ENCODE measurements at places on chromosomes 5 and 9.

DNA sequence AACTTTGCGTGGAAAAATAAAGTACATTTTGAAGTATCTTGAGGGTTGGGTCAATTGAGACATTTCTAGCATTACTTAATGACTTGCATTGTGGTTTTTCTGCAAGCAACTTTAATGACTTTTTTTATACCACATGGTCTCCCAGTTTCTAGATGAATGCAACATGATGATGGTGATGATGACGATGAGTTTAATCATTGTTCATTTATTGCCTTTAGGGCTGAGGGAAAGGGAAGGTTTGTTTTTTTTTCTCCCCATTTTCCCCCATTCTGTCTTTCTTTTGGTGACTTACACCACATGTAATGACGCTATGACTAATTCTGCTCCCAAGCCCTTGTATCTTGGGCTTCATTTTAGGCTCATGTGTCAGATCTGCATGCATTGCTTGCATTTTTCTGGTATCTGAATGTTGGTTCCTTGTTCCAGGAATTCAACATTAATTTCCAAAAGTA is 57.7 kb upstream of the NXNL2 start:
- no peak for DNase-seq

DNA sequence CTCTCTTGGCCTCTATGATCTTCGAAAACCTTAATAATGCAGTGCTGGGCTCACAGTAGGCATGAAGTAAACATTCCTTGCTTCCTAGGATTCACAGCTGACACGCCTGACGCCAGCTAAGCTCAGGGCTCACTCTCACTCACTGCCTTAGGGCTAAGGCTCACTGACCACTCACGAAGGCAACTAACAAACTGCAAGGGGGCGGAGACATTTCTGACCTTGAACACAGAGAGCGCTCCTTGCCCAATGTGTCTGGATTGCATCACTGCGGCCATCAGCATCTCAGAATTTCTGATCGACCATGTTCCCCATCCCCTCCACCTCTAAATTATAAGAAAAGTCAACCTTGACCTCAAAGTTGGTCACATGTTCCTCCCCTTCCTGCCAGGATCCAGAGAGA is 372.6 kb downstream of the EBF1 start:
- DNase-seq = no peak

DNA sequence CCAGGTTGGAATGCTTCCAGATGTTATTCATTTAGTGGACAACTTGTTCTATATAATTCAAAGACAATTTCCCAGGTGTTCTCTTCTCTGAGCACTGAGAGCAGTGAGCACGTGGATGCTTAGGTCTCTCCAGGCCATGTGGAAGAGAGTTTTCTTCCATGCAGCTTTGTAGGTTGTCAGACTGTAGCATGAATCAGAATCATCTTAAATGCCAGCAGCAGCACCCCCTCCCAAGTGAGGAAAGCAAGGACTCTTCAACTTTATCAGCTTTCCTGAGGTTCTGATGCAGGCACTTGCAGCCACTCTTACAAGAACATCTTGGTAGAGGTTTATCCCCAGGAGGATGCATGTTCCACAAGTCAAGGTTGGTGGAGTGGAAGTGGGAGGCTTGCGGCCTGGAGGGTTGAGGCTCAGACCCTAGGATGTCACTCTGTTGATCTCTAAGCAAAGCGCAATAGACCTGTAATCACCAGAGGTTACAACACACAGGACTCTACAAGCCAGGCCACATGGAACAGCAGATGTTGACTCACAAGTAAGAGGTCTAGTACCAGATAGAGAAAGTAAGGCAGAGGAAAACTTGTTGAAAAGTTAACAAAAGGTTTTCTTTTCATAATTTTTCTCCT is 47.7 kb downstream of the UGCG start:
- no peak for DNase-seq

DNA sequence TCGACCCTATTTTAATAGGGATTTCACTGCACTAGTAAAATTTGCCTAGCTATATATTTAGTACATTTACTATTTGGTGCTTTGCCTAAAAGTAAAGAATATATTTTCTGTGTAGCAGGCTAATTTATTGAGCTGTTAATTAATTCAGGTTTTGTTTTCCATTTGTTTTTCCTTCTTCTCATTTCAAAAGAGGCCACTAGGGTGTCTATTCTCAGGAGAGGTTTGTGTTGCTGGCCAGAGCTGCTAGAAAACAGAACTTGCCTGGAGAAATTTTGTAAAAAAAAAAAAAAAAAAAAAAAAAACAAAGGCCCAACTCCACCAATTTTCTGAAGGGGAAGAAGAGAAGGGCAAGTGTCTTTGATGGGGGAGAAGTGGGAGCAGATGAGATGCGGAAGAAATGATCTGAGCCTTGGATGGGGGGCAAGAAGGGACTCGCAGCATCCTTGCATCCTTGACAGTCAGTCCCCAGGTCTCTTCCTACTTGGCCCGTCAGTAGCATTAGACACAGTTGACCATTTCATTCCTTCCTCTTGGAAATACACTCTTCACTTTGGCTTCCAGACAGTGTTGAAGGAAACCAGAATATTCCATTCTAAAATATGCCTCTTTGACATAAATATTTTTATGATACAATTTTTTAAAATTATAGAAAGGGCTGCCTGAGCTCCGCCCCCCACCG is 318.5 kb downstream of the TRPM3 start:
- no peak for DNase-seq

DNA sequence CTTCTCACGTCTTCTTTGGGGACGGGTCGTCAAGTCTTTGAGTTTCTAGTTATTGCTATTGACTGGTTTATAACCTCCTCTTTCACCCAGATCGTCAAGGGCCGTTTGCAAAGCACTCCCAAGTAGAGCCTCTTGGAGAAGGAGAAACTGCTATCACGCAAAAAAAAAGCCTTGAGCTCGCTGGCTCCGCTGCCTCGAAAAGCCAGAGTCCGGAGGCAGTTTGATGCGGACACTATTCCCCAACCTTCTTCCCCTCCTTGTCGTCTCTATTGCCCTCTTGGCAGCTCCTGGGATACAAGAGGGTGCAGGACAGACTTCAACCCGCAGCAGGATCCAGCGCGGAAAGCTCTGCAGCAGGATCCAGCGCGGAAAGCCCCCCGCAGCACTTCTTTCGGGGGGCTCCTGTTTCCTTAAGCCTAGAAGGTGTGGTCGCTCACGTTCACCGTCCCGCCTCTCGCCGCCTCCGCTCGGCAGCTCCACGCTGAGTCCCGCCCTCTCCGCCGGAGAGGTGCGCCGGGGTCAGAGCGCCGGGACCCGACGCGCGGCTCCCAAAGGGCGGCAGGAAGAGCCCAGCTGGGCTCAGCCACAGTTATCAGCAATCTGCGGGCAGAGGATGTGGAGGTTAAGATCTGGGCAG is at the start of gene PCDHAC1:
Gene PCDHAC1, plus strand, starts transcription at position 494 of the 637 bp plus-strand sequence. CDS start 594 bp downstream, outside the sequence.
- no peak for DNase-seq

- no peak for DNase-seq
Observed at GRCh38 chr9:88065619-88066018, 72.7 kb downstream of the SPATA31C2 start.

DNA sequence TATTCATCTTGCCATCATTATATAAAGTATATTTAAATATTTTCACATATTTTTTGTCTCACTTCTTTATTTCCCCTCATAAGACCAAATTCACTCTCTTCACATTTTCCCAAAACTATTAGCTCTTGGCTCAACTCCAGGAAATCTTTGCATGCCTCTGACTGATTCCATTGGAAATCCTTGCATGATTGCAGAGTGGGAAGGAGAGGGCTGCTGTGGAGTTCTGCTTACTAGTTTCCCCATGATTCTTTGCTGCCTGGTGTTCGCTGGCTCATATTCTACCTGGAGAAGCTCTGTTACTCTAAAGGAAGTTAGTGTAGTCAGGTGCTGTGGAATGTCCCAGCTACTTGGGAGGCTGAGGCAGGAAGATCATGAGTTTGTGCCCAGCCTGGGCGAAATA is 41.9 kb downstream of the LIX1 start:
- DNase-seq = no peak

DNA sequence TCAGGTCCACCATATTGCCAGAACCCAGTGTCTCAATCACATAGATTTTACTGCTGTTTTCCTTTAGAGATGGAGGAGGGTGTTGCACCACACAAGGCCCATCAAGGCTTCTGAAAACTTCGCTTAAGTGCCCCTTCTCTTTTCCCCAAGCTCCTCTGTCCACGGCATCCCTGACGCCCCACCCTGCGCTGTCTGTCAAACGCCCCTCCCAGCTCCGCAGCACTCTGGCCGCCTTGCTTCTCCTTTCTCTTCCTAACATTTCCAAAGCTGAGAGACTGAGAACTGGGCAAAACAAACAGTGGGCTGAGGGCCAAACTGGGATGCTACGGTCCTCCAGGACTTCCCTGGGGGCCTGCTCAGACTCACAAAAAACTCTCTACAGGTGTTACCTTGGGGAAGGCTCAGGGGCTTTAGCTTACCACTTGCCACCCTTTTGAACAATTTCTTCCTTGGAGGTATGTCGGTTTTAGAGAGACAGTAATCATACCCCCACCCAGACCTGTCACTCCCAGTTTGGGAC is 28.3 kb upstream of the ERGIC1 start:
- no peak for DNase-seq

DNA sequence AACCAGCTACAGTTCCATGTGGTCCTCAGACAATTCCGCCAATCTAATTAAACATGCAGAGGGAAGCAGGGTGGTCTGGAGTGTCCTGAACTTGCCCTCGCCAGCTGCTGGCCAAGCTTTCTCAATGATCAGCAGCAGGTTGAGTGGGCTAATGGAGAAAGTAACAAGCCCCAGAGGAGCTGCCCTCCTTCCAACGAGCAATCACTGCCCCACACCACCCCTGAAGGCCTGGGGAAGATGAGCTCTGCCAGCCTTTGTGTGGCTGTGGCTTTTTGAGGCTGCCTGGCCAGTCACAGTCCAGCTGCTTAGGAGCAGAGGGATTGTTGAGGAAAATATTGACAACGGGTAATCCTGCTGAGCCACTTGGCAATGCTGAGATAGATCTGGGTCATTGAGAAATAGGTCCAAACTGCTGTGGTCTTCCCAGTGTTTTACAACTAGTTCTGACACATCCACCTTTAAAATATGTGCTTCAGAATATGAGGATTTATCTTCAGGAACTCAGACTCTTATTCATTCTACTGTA is 107.3 kb downstream of the CD180 start:
- no peak for DNase-seq

DNA sequence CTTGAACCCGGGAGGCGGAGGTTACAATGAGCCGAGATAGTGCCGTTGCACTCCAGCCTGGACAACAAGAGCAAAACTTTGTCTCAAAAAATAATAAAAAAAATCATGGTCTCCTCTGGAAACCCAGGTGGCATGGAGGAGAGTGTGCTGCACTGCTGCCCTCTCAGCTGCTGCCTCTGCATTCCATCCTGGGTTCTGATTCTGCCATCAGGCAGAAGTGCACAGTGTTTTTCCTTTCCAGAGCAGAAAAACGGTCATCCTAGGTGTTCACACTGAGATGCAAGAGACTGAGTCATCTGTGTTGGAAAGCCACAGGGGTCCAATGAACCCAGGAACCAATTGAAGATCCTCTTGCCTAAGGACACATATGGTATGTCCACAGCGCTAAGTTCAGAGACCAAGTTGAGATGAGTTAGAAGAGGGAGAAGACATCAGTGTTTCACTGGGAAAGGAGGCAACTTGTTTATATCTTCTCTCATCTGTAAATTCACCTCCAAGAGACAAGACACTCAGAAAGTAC is 88.8 kb upstream of the DMRT1 start:
- DNase-seq = no peak

- no peak for DNase-seq
Observed at GRCh38 chr5:178318382-178318781, 85.8 kb upstream of the PHYKPL start.

- DNase-seq = no peak
Observed at GRCh38 chr5:80002677-80003076, 11.6 kb upstream of the MTX3 start.

DNA sequence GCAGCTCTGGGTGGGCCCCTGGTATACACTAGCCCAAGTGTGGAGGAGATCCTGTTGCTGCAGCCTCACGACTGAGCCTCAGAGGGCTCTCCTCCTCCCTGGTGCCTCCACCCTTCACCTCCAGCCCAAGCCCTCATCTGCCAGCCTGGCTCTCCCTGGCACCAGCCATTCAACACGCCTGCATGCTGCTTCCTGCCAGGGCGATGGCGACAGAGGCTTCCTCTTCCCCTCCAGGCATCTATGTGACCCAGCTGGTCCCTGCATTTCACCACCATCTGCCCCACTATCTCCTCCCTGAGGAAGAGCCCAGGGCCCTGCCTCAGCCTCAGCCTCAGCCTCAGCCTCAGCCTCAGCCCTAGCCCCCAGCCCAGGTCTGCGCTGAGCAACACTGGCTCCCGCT is 54.8 kb upstream of the ANGPTL2 start:
- no peak for DNase-seq

GRCh38 chr9:134624137-134624591 is 17.4 kb upstream of the COL5A1 start:
- DNase-seq = no peak

DNA sequence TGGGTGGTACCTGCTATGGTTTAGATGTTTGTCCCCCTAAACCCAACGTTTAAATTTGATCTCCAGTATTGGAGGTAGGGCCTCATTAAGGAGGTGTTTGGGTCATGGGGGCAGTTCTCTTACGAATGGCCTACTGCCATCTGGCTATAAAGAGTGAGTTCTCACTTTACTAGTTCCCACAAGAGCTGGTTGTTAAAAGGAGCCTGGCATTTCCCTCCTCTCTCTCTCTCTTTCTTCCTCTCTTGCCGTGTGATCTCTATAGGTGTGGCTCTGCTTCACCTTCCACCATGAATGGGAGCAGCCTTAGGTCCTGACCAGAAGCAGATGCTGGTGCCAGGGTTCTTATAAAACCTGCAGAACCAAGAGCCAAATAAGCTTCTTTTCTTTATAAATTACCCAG is 193.2 kb upstream of the CDH6 start:
- no peak for DNase-seq

GRCh38 chr9:117084221-117084620 is 330.6 kb downstream of the ASTN2 start:
- no peak for DNase-seq

GRCh38 chr5:15510092-15510491 is 10.1 kb downstream of the FBXL7 start:
- no peak for DNase-seq

- DNase-seq = no peak
Observed at GRCh38 chr9:101342595-101342994, 42.2 kb downstream of the BAAT start.

GRCh38 chr5:112294126-112294525 is 125.0 kb downstream of the EPB41L4A start:
- no peak for DNase-seq

GRCh38 chr5:19018822-19019221 is 969.2 kb downstream of the CDH18 start:
- no peak for DNase-seq

GRCh38 chr5:27727254-27727653 is 688.9 kb upstream of the CDH9 start:
- no peak for DNase-seq

- DNase-seq = peak; percentile 21
Observed at GRCh38 chr9:68416936-68417564, 60.6 kb downstream of the PGM5 start.

GRCh38 chr5:119269061-119269944 is 86.5 kb upstream of the TNFAIP8 start:
- peak; percentile 76 for DNase-seq

- no peak for DNase-seq
Observed at GRCh38 chr9:36961561-36962325, 72.3 kb downstream of the PAX5 start.

- peak; percentile 26 for DNase-seq
Observed at GRCh38 chr5:60701321-60701968, 1.5 kb upstream of the DEPDC1B start.
